ENCODE measurements at places on chromosomes 3 and 15.

DNA sequence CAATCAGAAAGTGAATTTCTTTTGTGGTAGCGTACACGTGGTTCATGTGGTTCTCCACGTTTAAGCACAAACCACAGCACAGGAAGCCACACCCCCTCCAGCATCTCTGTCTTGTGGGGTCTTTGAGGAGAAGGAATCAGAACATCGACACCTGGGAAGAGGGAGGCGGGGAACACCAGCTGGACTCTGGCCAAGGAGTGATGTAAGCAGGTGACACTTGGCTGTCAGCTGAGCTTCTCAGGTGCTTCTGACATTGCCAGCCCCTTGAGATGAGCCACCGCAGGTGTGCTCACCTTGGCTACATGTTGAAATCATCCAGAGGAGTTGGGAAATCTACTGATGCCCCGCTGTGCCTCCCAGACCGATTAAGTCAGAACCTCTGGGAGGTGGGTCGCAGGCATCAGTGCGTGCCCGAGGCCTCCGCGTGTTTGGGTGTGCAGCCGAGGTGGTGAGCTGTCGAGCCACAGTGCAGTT lies 85.0 kb downstream of the FAM81A start:
- no peak for DNase-seq

DNA sequence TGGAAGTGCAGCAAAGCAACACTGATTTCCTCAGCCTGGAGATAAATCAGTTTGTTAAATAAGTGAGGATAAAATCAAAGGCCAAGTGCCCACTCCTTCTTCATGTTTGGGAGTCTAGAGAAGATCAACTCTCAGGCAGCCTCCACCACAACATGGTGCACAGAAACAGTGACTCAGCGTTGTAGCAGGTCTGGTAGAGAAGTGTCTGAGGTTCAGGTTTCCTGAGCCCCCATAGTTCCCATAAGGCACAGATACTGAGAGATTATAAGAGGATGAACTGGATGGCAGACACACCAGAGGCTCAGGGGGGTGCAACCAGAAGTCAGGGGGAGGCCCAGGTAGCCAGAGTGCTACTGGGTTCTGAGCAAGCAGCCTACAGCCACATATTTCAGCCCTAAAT lies 166.7 kb downstream of the FRMD5 start:
- no peak for DNase-seq

DNA sequence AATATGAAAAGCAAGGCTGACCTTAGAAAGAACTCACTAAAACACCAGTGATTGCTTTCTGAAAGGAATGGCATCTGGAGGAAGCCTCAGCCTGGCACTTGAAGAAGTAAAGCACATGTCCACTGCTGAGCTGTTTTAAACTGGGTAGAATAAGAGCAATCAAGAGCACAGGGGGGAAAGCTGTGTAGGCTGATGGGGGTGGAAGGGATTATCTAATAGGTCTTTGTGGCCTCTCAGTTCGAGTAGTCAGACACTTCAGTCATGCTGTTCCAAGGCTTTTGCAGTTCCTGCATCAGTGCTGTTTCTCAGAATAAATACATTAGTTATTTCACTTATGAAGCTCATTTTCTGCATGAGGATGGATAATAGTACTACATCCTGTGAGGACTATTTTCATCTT lies 22.6 kb downstream of the CCDC191 start:
- no peak for DNase-seq

DNA sequence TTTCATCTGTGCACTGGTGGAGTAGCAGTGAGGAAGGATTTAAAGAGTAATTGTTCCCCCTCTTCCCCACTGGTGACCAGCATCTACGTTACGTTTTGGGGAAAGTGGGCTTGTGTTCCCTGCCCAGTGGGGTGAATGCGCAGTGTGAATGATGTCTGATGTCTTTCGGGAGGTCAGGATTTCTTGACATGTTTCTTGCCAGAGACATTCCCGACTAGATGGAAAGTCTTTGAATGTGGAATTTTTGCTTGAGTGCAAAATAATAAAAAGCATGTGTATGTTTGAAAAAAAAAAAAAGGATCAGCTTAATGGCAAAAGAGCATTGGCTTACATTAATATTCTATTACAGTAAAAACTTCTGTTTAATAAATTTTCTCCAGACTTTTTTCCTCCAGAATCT lies 632.2 kb downstream of the FOXP1 start:
- no peak for DNase-seq

DNA sequence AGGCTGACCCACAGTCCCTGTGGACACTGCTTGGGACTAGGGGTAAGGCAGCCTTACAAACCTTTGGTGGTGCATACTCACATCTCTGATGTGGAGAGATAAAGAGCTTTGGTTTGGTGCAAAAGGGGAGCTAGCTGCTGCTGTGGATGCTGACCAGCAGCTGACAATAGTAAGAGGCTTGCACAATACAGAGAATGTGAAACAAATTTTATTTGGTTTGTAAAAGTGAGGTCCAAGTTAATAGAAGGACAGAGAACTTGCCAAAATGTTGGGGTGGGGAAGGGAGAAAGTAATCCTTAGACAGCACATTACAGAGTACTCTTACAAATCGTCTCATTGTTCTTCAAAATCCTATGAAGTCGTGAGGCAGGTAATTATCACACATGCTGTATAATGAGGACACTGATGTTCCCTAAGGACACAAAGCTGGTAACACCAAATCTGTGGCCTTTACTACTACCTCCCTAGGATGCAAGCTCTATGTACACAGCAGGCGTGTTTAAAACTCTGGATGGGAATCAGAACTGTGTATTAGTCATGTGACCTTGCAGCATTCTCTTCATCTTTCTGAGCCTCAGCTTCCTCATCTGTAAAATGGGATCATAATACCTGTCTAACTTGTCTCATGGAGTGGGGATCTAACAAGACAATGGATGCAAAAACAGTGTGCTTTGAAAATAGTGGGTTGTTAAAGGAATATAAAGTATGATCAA lies 21.6 kb downstream of the ARHGAP31 start:
- no peak for DNase-seq

Data from stimulated activated CD4-positive, alpha-beta T cell treated with anti-CD3 and anti-CD28 coated beads, Interleukin-2, amount 100 ng/mL, for 4 hours (primary cell).